ENCODE measurements at places on chromosomes 4 and X. TPM values are rescaled to one million over a fixed set of nuclear protein-coding genes. Genes with fewer than 3 reads are reported as not detected.

DNA sequence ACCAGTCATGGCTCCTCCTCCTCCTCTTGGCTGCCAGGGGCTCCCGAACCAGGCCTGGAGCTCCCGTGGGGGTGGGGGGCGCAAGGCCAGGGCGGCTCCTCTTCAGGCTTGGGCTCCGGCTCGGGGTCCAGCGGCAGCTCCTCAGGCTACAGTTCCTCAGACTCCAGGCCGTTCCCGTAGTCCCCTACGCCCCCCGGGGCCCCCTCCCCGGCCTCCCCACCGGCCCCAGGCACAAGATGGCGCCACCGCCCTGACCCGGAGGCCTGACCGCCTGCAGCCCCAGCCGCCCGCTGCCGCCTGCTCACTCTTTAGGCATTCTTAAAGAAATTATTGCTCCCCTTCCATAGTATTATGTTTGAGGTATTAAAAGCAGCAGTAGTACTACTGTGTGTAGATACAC lies 54.5 kb downstream of the TAF1 start:
- no peak for DNase-seq

DNA sequence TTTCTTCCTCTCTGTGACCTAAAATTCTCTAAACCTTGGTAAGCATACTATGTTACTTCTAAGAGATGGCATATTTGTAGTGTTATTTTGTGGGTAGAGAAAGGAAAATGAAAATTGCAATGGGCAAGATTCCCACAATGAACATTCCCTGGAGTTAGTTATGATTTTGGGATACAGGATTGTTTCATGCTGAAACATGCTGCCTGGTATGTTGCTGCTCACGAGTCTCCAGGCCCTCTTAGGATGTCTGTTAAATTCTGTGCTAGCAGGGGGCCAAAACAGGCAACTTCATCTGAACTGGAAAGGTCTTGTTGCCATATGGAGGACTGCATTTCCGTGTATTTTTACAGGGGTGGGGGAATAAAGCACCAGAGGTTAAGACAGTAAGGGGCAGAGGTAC lies 18.9 kb upstream of the MSMO1 start:
- no peak for DNase-seq

DNA sequence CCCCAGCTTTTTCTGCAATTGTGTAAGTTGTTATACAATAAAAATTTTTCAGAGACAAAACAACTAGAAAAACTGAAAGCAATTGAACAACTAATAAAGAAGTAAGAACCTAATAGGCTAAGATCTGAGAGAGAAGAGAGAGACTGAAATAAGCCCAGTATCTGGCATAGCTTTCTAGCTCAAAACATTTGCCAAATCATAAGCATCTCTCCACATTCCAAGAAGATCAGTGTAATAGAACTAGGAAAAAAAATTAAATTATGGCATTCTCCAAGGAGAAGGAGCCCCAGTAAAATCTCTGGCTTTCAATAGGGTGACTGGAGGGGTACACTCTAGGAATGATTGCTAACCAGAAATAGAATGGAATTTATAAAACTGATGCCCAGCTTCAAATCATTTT lies 19.0 kb upstream of the PPP3CA start:
- no peak for DNase-seq

DNA sequence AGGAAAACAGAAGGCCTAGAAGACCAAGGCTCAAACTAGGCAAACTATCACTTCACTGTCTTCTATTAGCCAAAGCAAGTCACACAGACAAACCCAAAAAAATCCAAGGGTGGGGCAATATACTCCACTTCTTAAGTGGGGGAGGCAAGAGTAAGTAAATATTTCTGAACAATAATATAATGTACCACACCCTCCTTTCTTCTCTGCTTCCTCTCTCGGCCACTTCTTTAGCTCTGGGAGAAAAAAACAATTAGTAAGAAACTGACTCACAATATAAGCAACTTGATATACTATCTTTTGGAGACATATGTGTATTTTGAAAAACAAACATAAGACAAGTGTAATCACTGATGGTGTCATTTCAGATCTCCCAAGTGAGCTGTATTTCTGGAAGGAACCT lies 14.8 kb downstream of the DCAF8L1 start:
- DNase-seq: no peak

DNA sequence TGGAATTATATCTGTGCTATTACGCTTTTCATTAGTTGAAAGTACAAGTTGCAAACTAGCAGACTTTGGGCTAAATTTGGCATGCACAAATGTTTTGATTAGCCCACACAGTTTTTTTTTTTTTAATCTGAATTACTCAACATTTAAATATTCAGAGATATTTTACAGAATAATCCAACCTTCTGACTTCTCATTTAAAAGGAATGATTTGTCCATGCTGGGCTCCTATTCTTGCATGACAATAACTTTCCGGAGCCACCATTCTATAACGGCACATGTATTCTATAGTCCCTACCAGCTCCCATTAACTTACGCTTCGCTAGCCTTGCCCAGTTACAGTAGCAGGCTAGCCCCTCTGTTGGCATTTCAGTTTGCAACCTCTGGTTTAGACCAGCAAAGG lies 219.3 kb upstream of the FTHL17 start:
- no peak for DNase-seq

- DNase-seq: no peak
Observed at GRCh38 chrX:49932791-49933190, 10.4 kb downstream of the CLCN5 start.

GRCh38 chrX:41412261-41413081 lies 34.7 kb upstream of the NYX start:
- DNase-seq: peak; percentile 10

DNA sequence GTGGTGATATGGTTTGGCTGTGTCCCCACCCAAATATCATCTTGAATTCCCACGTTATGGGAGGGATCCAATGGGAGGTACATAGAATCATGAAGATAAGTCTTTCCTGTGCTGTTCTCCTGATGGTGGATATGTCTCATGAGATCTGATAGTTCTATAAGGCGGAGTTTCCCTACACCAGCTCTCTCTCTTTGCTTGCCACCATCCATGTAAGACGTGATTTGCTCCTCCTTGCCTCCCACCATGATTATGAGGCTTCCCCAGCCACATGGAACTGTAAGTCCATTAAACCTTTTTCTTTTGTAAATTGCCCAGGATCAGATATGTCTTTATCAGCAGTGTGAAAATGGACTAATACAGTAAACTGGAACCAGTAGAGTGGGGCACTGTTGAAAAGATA lies 39.5 kb downstream of the HSD17B13 start:
- no peak for DNase-seq

GRCh38 chrX:123626962-123627361 lies 105.9 kb downstream of the THOC2 start:
- no peak for DNase-seq

GRCh38 chr4:82948647-82949204 lies 48.2 kb downstream of the THAP9 start:
- DNase-seq: no peak

- DNase-seq: no peak
Observed at GRCh38 chr4:1509366-1509765, 103.1 kb upstream of the NKX1-1 start.

- no peak for DNase-seq
Observed at GRCh38 chr4:152117933-152118507, 357.2 kb upstream of the GATB start.

Gene PABPC5
- 3.6 TPM for total RNA-seq

Gene ARHGAP6
- 16.0 TPM for total RNA-seq

Gene MAGEA8
- not detected for total RNA-seq

Gene DOCK11
- 30.0 TPM for total RNA-seq

Gene FGFR3
- 5.7 TPM for total RNA-seq

Gene TMEM255A
- total RNA-seq: 6.3 TPM

Measured in tibial nerve (tissue), 4 donors.